ENCODE measurements at places on chromosomes 5 and 9.

DNA sequence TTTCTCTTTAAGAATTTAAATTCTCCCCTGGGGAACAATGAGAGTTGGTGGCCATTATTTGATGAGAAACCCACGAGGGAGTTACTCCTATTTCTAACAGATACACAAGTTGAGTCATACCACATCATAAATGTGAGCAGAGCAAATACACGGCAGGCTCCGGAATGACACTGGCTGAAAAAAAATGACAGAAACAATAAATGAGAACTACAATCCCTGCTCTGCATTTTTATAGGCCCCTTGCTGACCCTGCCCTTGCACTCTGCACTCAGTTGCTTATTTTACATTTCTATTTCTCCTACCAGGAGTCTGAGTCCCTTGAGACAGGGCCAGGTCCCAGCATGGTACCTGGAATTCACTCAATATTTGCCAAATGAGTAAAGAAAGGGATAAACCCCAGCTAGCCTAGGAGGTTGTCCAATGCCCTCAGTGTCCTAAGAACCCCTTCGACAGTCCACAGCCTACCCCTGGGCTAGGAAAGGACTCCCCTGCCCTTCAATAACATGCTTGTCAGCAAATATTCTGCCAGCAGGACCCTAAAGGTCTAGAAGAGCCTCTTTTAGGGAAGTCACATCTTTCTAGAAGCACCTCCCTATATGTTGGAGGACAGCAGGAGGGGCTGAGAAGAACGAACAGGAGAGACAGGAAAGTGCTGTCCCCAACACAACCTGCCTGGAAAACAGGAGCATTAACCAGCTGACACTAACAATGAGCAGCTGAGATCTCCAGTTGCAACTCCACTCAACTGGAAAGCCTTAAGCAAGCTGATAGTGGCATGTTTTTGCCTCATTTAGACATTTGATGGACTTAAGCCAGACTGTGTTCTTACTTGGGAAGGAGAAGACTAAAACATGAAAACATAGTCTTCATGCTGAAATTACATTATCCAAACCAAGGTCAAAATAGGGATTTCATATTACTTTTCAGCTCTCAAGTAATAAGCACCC, 191.2 kb downstream of the ACTL7B start:
- no peak for DNase-seq

DNA sequence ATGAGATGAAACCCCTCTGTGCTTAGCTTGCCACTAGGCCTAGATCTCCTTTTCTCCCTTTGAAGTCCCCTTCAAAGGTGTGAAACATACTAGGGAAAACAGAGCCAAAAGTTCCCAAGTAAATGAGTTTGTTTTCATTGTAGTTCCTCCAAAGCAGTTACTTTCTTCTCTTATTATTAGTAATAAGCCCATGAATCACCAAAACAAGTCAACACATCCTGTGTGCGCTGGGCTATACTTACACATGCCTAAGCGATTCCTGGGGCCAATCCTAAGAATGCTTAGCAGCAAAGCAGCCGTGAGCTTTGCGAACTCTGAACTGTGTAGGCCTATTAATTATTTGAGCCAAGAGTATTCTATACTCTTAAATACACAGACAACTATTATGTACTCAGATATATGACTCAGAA, 7.6 kb downstream of the ENC1 start:
- no peak for DNase-seq

DNA sequence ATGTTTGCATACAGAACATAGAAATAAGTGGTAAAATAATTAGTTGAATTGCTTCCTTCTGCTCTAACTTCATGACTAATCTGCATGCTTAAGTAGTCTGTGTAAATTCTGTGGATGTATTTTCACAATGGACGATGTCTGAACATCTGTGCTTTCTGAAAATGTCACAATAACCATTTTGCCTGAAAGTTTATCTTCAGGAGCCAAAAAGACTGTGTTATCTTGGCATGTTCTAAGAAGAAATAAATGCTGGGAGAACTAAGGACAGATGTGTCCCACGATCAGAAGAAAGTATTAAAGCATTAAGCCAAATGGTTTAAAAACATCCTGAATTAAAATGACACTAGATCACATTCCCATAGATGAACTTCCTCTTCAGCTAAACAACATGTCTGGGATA, 397.6 kb downstream of the SPOCK1 start:
- DNase-seq: no peak

- DNase-seq: no peak
Measured at GRCh38 chr5:82142217-82142841, 135.8 kb downstream of the RPS23 start.

GRCh38 chr9:121222524-121223171, 21.0 kb upstream of the RAB14 start:
- no peak for DNase-seq

DNA sequence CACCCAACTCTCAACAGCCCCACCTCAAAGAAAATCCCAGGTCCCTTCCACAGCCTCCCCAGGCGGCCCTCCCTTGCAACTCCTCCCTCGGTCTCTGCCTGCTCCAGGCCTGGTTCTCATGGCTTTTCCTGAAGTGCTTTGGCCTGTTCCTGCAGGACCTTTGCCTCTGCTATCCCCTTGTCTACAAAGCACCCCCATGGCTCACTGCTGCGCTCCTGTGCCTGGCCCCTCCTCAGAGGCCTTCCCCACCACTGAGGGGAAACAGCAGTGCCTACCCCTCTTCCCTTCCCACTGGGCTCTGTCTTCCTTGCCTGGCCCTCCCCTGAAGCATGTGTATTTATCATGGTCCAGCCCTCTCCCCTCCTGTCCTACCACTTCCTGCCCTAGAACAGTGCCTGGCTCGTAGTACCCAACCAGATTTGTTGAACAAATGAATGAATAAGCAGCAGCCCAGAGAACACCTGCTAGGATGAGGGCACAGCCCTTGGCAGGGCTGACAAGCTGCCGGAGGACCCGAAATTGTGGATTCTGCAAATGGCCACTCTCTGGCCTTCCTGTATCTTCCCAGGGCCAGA, 68.6 kb upstream of the LRRTM2 start:
- no peak for DNase-seq

GRCh38 chr5:58490402-58491050, 709 bp upstream of the GAPT start:
- no peak for DNase-seq

DNA sequence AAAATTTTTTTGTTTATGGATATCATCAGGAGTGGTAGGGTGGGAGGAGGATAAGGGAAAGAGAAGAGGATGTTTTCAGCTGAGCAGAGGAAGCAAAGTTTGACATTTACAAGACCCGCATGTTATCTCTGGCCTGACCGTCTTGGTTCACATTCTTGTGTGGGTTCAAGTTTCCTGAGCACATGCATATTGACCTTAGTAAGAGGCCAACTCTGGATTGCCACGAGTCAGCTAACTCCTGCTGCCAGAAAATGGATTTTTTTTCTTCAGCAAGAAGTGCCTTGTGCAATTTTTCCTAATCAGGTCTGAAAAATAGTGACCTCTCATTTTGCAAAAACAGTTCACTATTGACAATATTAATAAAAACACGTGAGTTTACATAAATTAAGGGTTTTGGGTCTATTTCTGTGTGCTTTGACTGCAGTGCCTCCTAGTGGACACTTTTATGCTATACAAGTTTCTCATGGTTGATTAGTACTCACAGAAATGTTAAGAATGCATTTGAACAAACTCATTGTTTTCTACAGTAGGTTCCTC, 27.1 kb upstream of the BASP1 start:
- no peak for DNase-seq

DNA sequence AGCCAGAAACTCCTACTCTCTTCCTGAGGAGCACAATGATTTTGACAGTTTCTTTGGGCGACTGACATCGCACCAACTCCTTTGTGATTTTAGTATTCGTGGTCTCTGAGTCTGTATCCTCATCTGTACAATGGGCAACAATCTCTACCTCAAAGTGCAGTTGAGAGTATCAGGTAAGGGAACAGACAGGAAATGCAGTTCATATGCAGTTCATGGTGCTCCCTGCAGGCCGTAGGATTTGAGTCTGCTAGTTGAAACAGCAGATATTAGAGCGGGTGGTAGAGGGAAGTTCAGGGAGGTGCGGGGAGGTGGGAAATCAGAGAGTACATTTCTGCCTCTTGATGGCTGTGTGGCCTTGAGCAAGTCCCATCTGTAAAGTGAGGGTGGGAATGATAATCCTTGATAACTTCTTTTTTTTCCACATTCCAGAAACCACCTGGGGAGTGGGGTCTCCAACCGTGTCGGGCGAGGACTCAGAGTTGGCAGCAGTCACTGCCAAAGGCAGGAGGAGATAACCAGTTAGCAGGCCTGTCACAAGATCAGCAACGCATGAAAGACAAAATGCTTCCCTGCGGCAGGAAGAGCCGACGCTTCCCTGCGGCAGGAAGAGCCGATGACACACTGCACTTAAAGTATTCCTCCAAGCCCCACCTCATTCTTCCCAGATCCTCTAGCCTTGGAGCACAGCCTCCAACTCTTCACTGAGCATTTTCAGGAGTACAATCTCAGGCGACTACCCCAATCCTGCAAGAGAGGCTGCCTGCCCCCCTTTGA, 6.0 kb upstream of the NEK6 start:
- no peak for DNase-seq

- no peak for DNase-seq
Measured at GRCh38 chr5:152274224-152274623, 130.9 kb downstream of the NMUR2 start.

DNA sequence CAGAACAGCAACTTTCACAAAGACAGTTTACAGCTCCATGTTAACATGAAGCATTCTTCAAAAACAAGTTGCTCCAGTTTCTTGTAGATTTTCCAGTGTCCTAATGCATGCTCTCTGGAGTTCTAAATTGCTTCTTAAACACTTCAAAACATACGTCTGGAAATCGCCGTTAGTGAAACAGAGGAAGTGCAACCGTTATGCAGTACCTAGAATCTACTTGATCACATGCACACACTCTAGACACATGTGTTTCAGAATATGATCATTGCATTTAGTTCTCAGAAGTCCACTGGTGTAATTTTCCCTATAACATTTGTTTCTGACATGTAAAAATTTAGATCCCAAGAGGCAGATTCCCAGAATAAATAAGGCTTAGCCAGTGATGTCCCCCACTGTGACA, 41.1 kb upstream of the RUFY1 start:
- no peak for DNase-seq

- DNase-seq: no peak
Measured at GRCh38 chr9:70535546-70536323, 121.3 kb upstream of the KLF9 start.

- no peak for DNase-seq
Measured at GRCh38 chr9:127768698-127769097, 9.8 kb downstream of the SH2D3C start.

GRCh38 chr9:33143241-33143661, 23.9 kb downstream of the B4GALT1 start:
- no peak for DNase-seq

DNA sequence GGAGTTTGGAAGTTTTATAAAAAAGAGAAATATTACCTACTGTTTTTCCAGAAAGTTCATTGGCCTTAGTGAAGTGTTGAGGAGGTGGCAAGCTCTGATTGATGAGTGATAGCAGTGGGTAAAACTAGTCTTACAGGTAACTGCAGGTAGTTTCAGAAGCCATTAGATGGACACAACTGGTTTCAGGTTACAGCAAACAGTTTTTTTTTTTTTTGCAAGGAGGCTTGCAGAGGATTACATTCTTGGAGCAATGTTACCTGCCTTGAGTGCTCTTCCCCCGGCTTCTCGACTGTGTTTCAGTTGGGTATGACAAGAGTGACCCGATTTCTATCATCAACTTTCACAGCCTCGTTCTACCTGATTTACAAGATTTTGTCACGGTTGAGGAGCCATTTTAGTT, 333.4 kb downstream of the YTHDC2 start:
- no peak for DNase-seq

DNA sequence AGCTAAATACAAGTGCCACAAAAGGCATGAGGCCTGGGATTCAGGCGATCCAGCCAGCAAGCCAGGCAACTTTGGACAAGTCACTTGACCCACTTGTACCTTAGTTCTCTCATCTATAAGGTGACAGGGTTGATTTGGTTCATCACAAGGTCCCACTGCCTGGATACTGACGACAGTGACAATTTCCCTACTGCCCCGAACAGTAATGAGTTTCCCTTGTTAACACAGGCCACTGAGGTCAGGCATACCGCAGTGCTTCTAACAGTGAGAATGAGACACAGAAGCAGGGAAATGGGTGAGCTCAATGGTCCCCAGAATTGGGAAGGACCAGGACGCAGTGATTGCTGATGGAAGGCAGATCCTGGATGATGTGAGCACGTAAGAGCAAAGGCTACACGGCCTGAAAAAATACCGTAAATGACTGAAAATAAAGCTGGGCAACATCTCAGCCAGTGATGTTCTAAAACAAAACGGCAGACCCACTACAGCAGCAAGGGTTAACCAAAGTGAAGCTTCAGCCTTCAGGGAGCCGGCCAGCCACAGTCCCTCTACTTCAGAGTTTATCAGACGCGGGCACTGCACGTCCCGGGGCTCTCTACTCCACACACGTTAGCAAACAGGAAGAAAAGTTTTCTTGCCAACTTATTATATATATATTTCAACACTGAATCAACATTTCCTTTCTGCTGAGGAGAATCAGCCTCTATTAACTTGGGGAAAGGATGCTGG, 846 bp downstream of the MGAT1 start:
- no peak for DNase-seq

GRCh38 chr5:34604119-34604675, 51.9 kb upstream of the RAI14 start:
- DNase-seq: no peak

All from left colon (tissue), 2 donors.